ENCODE measurements at places on chromosomes 4 and X.
A peak's percentile ranks its signal among the peaks of the same experiment; 100 is the strongest.

GRCh38 chrX:65697915-65698796 is 30.7 kb downstream of the MSN start:
- DNase-seq, result peak; percentile 58

DNA sequence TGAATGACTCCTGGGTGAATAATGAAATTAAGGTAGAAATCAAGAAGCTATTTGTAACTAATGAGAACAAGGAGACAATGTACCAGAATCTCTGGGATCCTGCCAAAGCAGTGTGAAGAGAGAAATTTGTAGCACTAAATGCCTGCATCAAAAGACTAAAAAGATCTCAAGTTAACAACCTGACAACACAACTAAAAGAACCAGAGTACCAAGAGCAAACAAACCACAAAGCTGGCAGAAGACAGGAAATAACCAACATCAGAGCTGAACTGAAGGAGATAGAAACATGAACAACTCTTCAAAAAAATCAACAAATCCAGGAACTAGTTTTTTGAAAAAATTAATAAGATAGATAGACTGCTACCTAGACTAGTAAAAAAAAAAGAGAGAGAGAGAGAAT is 8.4 kb downstream of the CFAP299 start:
- DNase-seq, result no peak

DNA sequence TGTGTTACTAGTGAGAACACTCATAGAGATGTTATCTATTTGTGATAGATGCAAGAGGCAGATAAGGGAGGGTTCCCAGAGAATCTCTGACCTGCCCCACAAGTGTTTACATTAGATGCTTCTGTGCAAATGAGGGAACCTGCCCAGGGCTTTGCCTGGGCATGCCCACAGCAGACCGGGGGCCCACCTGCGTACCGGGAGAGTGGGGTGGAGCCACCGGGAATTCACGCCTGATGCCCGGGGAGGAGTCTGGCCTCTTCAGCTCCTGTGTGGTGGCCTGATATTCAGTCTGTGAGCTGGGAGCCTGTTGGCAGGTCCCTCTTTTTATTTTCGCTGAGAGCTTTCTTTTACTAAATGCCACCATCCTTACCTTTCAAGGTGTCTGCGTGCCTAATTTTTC is 155.7 kb downstream of the SNCA start:
- DNase-seq, result no peak

- DNase-seq, result peak; percentile 47
Observed at GRCh38 chrX:20527558-20528011, 260.9 kb upstream of the RPS6KA3 start.

DNA sequence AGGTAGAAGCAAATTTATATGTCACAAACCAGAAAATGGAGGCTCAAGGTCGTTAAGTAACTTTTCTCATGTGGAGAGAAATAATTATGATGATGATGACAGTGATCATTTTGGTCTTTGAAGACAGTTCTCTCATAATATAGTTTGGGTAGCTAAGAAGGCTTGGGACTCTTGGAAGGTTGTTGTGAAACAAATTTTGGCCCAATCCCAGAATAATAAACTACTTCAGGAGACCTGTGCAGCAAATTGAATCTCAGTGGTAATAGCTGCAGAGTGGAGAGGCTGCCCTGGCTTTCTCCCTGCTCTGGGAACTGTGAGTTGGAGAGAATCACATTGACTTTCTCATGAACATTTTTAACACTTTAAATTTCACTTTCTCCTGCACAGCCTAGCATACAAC is 217.2 kb upstream of the BOD1L1 start:
- no peak for DNase-seq

DNA sequence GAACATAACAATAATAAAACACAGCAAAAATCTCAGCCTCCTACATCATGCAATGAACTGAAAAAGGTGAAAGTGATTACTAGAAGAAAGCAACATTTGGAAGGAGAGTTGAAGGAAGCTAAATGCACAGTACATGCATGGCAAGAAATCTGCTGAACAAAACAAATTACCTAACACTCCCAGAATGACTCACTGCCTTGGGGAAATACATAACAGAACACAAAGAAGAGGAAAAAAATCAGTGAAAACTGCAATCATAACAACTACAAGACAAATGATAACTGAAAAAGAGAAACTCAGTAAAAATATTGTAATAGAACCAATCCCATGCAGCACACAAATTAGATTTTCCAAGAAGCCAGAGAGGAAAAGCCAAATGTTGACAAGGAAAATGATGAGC is 1513.2 kb downstream of the ARAP2 start:
- no peak for DNase-seq

DNA sequence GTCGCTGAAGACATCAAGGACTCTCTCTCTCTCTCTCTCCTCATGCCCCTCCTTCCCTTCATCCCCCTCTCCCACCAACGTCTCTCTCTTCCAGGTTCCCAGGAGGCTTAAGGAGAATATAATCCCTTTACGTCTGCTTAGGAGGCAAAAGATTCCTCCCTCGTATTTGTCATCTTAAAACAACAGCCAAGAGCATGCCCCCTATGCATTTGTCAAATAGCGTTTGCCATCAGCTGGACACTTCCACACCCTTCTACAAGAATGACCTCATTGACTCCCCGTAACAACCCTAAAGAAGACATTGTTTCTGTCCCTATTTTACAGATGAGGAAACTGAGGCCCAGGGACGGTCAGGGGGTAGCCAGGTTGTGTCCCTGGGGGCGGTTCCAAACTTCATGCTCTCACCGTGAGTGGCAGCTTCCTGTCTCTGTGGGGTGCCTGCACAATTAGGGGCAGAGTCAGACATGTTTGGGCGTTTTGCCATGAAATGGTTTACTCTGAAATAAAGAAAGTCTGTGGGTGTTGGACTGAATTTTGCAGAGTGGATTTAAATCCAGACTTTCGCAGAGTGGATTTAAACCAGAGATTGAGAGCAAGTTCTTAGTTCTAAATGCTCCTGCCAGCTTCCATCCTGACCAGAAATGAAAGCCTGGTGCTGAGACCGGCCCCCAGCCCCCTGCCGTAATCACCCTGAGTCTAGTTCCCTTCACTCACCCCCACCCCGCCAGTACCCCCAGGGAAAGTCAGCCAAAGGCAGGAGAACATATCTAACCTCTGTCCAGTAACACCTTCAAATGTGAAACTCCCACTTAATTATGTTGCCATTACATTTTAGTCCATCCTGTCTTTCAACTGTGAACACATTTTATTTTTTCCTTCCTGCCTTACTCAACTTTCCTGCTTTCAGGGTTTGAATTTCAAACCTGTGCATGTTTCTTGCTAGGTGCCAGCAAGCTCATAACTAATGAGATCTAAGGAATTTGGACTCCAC is 44.3 kb upstream of the TBL1X start:
- no peak for DNase-seq

DNA sequence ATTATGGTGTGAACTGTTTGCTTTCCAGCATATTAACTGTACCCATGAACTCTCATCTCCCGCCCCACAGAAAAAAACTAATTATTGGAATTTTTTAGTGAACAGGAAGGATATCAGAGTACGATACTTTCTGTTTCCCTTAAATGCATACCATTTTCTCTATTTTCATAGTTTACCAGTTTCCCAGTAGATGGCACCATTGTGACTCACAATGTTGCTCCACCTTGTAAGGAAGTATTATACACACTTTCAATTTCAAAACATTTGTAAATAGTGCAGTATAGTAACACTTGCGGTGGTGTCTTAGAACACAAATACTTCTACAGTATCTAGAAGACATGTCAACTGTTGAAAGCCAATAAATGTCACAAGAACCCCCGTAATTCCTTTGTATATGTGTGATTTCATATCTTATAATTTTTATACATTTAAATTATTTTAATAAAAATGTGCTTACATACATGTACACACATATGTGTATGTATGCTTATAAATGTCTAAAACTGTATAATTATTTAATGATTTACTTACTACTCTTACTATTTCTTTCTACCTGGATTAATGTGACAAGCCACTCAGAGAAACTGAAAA is 167.3 kb downstream of the SLIT2 start:
- DNase-seq, result peak; percentile 71

- peak; percentile 67 for DNase-seq
Observed at GRCh38 chr4:147368948-147369347, 111.9 kb upstream of the EDNRA start.

DNA sequence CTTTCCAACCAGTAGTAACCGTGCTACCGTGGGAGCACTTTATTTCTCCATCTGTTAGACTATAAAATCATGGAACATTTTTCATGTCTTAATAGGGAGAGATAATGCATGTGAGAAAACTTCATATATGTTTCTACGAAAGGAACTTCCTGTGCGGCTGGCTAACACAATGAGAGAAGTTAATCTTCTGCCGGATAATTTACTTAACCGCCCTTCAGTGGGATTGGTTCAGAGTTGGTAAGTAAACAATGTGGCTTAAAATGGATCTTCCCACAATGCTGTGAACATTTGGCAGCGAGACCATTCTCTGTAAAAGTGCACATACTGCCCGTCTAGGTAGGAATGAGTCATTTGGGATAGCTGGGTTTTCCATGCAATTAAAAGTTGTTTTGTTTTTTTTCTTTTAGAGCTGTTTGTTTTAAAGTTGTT is 29.6 kb downstream of the PDK3 start:
- DNase-seq, result peak; percentile 67

DNA sequence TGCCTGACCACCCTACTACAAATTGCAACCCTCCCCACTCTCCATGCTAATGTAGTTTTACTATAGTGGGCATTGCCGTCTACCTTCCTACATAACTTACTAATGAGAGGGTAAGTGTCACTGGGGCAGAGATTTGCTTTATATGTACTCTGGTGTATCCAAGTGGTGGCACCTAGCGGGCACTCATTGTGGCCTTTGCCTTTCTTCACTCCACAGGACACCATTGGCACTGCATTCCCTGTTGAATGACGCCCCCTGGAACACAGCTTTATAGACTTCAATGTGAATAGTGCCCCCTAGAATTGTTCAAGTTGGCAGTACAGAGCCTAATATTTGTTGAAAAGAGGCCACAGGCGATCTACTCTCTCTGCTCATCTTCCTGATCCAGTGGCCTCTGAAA is 215.8 kb downstream of the MID1IP1 start:
- peak; percentile 25 for DNase-seq

GRCh38 chr4:36461344-36461743 is 179.9 kb downstream of the DTHD1 start:
- no peak for DNase-seq

- peak; percentile 55 for DNase-seq
Observed at GRCh38 chr4:77617203-77617602, 11.6 kb downstream of the CXCL13 start.

- peak; percentile 61 for DNase-seq
Observed at GRCh38 chr4:47032405-47033106, 1.2 kb downstream of the GABRB1 start.

- DNase-seq, result no peak
Observed at GRCh38 chr4:181468451-181468850, 774.8 kb upstream of the TENM3 start.

DNA sequence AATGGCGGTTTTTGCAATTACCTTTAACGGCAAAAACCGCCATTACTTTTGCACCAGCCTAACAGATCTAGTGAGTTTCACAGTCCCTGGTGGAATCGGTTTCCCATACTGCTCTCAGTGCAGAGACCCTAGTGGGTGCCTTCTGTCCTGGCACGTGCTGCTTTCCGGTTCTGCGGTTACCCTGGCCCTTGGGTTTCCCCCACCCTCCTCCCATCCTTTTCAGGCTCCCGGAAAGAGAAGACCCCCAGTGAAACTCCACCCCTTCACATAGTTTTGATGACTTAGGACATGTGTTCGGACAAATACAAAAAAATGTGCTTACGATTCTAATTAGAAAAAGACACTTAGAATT is 36.9 kb downstream of the NLGN3 start:
- no peak for DNase-seq

- no peak for DNase-seq
Observed at GRCh38 chr4:52966172-52966571, 104.1 kb downstream of the RASL11B start.

DNA sequence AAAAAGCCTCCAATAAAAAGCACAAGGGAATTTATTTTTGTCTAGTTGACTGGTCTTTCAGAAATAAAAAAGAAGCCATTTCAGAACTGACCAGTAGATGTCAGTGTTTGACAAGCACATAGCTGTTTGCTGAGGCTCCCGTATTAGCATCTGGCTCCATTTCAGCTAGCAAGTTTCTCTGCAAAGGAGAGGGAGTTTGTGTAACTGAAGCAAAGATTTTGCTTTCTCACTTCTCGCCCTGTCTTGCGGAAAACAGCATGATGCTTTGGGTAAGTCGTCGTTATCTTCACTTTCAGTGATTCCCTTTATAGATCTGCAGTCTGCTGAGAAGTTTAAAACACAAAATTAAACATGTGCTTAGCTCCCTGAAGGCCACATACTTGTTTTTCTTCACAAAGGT is 85.5 kb downstream of the CT47B1 start:
- DNase-seq, result peak; percentile 67

DNA sequence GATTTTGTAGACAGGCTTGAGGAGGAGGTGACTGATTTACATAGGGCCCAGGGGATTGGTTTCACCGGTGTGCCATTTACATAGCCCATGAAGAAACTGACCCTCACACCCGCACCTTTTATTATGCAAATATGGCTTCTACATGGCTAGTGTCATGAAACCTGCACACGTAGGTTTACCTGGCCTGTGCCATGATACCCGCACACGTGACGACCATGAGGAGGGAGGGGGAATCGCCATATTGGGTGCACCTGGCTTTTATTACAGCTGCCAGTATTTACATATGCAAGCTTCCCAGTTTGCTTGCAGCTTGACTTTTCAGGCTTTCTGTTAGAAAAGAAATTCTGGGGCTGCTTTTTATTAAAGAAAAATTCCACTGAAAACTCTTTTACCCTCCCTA is 359.7 kb downstream of the ADAM29 start:
- no peak for DNase-seq

DNA sequence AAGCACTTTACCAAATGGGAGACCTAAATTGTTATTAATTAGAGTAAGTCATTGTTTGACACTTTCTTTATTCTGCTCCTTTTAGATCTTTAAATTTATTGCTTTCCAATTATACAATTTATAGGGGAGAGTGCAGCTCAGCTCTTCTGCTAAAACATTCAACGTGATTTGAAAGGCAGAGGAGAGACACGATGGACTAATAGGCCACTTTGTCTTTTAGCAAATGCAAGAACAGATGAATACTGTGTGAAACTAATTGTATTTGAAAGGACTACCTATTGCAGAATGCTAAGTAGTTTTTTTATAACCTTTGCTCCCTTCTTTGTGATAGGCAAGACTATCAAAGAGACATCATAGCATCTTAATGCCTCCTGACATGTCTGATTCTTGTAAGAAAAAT is 320.4 kb upstream of the KLF3 start:
- no peak for DNase-seq

GRCh38 chrX:15310117-15310516 is 5.3 kb downstream of the ASB11 start:
- DNase-seq, result peak; percentile 29

- DNase-seq, result no peak
Observed at GRCh38 chr4:189073739-189074138, 866.9 kb upstream of the FRG1 start.

GRCh38 chrX:115324194-115324593 is 34.7 kb downstream of the LUZP4 start:
- DNase-seq, result peak; percentile 2

DNA sequence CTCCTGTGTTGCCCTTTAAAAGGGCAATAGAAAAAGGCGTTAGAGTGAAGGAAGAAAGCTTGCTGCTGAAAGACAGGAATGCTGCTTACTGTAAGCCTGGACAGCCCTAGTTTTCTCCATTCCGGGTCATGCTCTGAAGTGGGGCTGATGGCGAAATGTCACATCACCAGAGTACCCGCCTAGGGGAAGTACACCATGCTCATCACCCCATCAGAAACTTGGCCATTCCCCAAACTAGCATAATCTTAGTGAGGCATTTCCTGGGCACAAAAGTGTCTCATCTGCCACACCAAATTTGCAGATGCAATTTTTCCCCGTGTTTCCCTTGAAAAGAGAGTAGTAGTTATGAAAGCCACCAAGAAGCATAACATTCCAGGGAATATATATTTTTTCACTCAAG is 47.8 kb upstream of the CAMK2D start:
- no peak for DNase-seq
